Stimulated activated CD4-positive, alpha-beta T cell treated with anti-CD3 and anti-CD28 coated beads, Interleukin-15, amount 100 ng/mL, for 48 hours (primary cell): ENCODE measurements at places on chromosomes 3 and 15.
A peak's percentile ranks its signal among the peaks of the same experiment; 100 is the strongest.

GRCh38 chr3:63809607-63810006, 9.5 kb upstream of the C3orf49 start:
- no peak for DNase-seq

DNA sequence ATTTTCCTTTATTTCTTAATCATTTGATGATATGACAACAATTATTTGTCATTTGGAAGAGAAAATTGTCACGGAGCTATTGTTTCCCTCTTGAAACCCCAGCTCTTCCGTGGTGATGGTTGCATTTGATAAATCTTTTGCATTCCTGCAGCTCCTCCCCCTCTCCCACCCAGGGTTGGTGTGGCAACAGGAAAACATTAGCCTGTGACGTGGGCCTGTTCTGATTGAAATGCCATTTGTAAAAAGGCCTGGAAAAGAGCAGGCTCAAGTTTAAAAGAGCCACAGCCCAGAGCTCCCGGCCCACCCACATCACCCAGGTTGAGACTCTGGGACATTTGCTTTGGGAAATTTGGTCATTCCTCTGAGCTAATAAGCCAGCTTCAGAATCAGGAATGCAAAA, 282.5 kb downstream of the RPLP1 start:
- DNase-seq: no peak

DNA sequence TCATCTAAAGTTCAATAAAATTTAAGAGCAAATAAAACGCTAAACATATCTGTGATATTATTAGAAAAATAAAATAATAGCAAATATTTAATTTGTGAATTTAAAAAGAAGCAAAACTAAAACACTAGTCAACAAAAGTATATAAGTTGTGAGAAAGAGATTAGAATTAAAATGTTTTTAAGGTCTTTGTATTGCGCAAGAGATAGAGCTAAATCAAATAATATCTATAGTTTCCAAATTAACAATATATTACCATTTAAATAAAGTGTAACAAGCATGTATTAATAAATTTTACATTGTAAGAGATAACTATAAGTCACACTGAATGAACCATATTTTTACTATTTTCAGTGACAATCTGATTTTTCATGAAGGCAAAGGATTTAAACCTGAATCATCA, 74.2 kb downstream of the PLSCR2 start:
- DNase-seq: no peak

DNA sequence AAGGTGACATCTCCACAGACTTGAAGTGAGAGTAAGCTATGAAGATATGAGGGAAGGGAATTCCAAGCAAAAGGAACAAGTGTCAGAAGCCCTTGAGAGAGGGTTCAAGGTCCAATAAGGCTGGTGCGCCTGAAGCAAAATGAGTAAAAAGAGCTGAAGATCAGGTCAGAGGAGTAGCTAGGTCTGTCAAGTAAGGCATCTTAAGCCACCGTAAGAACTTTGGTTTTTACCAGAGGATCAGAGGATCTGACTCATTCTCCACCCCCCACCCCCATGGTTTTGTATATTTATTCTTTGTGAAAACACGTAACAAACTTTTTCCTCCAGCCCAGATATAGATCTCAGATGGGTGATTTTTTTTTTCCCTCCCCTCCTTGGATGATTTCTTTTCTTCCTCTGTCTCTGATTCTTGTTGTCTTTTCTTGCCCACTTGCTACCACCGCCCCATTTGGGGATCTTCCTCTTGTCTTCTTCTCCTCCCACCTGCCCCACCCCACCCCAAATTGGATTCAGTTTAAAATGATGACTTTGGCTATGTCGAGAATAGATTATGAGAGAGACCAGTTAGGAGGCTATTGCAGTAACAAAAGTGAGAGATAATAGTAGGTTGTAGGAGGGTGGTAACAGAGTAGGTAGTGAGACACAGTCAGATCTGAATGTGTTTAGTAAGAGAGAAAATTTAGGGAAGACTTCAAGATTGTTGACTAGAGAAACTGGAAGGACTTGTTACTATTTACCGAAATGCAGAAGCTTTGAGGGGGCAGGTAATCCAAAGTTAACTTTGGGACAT, 6.1 kb downstream of the TRMT10C start:
- peak; percentile 62 for DNase-seq

GRCh38 chr3:124985349-124985748, 50.8 kb upstream of the MUC13 start:
- no peak for DNase-seq

DNA sequence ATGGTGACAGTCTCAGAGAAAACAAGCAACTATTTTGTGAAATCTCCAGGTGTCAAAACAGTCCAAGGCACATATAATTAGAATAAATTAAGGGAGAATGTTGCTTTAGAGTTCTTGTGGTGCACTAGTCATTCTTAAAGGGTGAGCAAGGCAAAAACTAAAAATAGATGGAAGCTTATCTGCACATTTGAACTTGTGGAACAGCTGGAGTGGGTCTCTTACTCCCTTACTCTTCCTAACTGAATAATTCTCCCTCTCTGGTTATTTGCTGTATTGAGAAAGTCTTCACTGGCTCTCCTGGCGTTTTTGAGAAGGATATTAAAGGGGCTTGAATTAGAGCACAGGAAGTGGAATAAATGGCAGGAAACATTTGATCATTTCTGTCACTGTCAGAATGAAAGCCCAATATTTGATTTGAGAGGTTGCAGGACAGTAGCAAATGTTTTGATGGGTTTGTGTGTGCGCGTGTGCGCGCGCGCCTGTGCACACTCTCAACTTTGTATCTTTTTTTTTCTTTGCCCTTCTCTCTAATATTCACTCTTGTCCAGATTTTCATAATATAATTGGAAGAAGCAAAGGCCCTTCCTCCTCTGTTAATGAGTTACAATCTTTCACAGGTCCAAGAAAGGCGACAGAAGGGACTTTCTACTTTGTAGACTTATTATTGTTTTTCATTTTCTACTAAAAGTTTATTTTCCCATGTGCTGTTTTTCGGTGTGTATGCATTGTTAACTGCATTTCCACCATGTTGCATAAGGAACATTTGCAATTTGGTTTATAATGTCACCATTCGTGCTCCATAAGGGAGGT, 40.9 kb downstream of the AKAP13 start:
- DNase-seq: no peak

DNA sequence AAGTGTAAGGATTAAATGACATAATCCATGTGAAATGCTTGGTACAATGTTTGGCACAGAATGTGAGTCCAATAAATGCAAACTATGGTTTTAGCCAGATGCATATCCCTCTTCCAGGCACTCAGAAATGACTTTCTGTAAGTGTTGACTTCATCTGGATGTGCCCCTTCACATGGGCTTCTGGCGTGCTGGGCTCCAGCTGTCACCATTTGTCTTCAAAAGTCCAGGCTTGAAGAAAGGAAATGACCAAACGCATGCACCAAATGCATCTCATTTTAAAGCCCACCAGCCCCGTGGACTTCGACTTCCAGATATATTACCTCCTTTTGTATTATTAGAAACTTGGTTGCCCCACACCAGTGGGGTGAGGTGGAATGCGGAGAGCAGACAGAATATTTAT, 23.7 kb downstream of the CRYGS start:
- no peak for DNase-seq

DNA sequence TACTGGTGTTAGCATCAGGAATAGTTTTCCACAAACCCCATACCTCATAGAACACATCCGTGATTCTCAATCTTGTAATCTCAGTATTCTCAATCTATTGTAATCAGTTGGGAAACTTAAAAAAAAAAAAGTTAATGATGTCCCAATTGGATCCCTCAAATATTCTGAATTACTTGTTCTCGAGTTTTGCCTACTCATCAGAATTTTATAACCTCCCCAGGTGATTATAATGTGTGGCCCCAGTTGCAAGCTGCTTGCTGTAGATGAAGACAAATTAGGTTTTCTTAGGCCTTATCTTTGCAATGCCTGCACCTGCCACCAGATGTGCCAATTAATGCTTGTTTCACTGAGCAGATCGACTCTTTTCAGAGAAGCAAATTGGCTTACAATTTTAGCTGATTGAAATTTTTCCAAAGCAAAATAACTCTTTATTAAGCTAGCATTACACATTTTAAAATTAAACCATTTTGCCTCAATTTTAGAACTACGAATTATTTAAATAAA, 19.0 kb upstream of the DIPK2A start:
- no peak for DNase-seq

GRCh38 chr3:52481819-52482521, 13.2 kb upstream of the STAB1 start:
- DNase-seq: no peak

GRCh38 chr15:26038693-26039092, 175.6 kb upstream of the ATP10A start:
- DNase-seq: no peak

- DNase-seq: no peak
Observed at GRCh38 chr15:74449643-74450205, 11.2 kb downstream of the UBL7 start.

DNA sequence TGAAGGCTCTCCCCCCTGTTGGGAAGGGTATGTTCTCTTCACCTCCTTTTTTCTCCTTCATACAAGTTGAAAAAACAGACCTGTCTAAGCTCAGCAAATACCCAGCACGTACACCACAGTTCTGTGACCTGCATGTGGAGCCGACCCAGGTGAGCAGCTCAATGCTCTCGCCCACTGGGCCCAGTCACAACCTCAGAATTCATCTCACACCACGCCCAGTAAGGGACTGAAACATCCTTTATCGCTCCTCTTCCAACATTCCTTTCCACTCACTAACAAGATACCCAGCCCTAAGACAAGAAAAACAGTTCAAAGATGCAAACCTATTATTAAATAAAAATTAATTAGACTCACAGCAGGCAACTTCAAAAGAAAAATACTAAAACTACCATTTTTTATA, 68.9 kb downstream of the FOXP1 start:
- no peak for DNase-seq

- no peak for DNase-seq
Observed at GRCh38 chr3:191393146-191393545, 62.8 kb upstream of the UTS2B start.

- DNase-seq: no peak
Observed at GRCh38 chr3:65806600-65806999, 232.1 kb downstream of the MAGI1 start.

- no peak for DNase-seq
Observed at GRCh38 chr15:35755237-35755802, 209.4 kb upstream of the DPH6 start.

DNA sequence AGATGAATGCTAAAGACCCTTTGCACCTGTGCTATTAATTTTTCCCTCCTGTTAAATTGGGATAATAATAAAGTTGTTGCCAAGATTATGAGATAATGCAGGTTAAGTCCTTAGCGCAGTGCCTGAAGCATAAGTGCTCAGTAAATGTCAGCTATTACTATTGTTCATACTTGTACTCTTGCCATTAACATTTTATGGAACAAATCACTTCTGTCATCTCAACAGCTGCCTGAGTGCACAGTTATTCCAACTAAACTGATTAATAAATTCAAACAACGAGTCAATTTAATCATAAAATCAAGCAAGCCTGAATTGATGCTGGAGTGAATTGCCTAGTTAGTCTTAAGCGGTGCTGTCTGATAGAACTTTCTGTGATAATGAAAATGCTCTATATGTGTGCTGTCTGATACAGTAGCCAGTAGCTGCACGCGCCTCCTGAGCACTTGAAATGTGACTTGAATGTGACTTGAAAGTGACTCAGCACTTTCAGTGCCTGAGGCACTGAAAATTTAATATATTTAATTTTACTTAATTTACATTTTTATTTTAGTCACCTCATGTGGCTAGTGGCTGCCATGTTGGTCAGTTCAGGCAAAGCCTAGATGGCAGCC, 198.7 kb upstream of the PFN2 start:
- DNase-seq: no peak

DNA sequence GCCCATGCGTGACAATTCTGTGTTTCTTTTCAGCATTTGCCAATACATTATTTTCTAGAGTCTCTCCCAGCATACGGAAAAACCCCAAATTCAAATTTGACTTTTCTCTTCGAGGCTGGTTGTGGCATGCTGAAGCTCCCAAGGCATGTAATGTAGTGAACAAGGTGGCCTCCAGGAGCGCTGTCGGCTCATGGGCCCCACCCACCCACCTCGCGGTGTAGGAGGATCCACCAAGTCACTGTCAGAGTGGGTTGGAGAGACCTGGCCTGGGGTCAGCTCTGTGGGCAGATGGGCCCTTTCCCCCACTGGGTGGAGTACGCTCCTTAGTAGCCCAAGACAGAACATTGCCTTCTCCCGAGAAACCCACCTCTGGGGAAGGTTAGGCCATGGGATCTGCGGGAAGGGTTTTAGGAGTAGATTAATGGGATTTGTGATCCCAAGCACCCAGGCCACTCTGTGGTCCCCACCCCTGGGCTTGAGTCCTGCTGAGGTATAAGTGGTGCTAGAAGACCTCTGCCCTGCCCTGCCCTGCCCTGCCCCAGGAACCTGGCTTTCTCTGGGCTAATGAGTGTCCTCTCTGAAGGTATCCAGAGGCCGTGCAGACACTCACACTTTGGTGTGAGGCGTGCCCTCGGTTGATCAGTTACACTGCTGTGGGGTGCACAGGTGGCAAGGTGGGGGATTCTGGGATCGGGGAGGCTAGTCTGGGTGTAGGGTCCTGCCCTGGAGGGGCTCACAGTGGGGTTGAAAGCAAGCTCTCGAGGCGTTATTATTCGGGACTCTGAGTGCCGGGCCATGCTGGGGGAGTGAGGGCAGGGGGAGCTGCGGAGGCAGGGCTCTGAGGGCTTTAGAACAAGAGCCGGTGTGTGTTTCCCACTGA, 97.9 kb downstream of the APBA2 start:
- no peak for DNase-seq

- DNase-seq: no peak
Observed at GRCh38 chr3:177807150-177807875, 610.0 kb upstream of the TBL1XR1 start.

DNA sequence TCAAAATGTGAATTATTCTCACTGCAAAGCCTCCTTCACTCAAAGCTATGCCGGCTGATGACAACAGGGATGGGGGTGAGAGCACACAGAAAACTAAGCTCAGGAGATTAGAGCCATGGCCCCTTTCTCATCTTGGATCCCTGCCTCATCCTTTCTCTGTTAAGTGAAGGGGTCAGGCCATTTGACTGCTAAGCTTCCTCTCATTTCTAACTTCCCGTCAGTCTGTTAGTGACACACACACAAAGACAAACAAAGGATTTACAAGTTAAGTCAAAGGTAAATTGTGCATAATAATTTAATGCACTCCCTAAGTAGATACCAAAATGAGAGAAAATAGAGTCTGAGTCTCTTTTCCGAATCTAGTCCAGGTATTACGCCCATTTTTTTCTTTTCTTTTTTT, 1.2 kb downstream of the SS18L2 start:
- no peak for DNase-seq

GRCh38 chr3:151283907-151284461, 5.6 kb upstream of the P2RY14 start:
- DNase-seq: no peak

GRCh38 chr3:134535186-134535970, 49.5 kb downstream of the CEP63 start:
- DNase-seq: no peak

GRCh38 chr3:5210926-5211325, 23.4 kb downstream of the EDEM1 start:
- DNase-seq: no peak

DNA sequence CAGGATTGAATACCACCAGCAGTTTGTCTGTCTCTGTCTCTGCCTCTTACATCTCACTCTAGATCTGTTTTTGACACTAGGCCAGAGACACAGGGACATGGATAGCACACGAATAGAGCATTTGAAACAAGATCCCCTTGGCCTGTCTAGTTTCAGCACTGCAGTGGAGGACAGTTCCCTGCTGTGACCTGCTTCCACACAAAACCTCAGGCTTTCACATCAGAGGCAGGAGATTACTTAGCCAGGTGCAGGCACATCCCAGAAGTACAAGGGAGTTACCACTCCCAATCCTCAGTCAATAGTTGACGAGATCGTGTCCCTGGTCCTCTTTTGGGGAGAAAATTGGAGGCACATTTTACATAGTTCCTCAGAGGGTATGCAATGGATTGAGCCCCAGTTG, 34.0 kb upstream of the CCK start:
- peak; percentile 10 for DNase-seq
